ENCODE measurements at places on chromosomes 12 and 14.

GRCh38 chr14:32073537-32074189 lies 3.4 kb upstream of the ARHGAP5 start:
- peak; percentile 73 for DNase-seq

- no peak for DNase-seq
Observed at GRCh38 chr12:22802883-22803630, 178.1 kb downstream of the ETNK1 start.

DNA sequence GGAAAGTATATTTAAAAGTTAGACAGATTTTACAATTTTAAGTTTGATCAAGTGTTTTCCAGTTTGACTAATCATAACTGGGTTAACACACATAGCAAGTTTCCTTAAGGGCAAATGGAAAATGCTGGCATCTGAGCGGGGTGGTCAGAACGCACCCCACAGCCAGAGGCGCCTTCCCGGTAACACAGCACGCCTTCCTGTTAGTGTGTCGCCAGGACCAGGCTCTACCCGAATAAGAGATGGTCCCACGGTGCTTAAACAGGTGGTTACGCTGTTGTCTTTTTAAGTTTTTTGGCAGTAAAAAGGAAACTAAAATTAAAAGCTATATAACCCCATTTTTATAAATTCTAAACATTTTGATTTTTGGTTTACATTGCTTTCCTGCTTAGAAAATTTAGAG lies 28.0 kb downstream of the BDKRB1 start:
- DNase-seq, result no peak

- no peak for DNase-seq
Observed at GRCh38 chr12:7047306-7047705, 13.2 kb upstream of the C1S start.

DNA sequence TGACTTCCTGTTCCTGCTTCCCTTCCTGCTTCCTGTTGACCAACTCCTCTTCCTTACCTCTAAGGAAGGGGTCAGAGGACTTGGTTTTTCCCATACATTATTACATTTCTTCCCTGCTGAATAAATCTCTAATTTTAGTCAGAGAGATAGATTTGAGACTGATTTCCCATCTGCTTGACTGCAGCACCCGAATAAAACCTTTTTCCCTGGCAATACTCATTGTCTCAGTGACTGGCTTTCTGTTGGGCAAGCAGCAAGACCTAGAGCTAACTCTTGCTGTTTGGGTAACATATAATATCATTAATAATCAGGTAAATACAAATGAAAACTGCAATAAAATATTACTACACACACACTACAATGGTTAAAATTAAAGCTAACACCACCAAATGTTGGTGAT lies 132.2 kb downstream of the FSCB start:
- no peak for DNase-seq

GRCh38 chr14:56172571-56172971 lies 54.4 kb downstream of the PELI2 start:
- peak; percentile 2 for DNase-seq

- DNase-seq, result no peak
Observed at GRCh38 chr12:53340398-53340797, 4.2 kb upstream of the SP7 start.

DNA sequence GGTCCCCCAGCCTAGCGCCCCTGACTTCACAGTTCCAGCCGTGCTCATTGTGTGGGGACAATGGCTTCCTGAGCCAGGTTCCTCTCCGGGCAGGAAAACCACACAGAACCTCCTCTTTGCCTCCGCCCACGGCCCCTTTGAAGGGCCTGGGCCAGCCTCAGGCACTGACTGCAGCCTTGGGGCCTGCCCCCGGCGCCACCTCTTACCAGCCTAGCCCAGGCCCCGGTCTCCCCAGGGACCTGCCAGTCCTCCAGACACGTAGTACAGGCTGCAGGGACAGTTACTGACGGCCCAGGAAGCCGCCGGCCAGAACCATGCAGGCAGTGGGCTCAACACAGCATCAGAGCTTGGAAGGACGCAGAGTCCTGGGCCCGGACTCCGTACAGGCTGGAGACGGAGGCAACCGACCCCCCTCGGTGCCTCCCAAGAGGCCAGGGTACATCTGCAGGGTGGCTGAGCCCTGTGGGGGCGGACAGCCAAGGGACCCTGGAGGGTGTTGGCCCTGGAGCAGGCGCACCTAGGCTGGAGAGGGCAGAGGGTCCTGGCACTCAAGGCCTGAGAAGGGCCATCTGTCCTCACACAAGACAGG lies 20.9 kb upstream of the NUDT14 start:
- peak; percentile 93 for DNase-seq

DNA sequence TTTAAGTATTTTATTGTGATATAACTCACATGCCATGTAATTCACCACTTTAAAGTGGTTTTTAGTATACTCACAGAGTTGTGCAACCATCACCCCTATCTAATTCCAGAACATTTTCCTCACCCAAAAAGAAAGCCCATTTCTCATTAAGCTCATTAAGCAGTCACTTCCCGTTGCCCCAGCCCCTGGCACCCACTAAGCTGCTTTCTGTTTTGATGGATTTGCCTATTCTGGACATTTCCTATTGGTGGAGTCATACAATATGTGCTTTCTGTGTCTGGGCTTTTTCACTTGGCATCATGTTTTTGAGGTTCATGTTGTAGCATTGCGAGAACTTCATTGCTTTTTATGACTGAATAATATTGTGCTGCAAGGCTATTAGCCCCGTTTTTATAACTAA lies 66.0 kb downstream of the ARL6IP4 start:
- no peak for DNase-seq

DNA sequence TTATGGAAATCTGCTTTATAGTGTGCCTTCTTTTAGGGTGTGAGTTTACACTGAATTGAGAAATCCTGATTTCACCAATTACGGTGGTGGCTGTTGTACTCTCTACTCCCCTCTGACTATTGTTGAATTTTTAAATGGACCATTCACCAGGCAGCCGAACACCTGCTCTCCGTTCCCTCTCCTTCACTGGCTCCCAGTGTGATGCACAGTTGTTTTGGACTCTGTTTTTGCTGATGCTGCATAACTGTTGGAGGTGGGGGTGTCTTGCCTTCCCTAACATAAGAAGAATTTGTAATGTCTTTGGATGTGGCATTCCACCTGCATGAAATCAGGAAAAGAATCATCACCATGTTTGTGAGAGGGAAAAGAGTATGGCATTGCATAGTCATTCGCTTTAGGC lies 341.2 kb downstream of the SNAPC1 start:
- DNase-seq, result no peak

GRCh38 chr12:46459111-46459510 lies 86.5 kb upstream of the SLC38A2 start:
- DNase-seq, result no peak

GRCh38 chr12:68792952-68793351 lies 15.0 kb upstream of the MDM2 start:
- DNase-seq, result peak; percentile 86

GRCh38 chr12:120674097-120674636 lies 12.8 kb upstream of the MLEC start:
- no peak for DNase-seq

DNA sequence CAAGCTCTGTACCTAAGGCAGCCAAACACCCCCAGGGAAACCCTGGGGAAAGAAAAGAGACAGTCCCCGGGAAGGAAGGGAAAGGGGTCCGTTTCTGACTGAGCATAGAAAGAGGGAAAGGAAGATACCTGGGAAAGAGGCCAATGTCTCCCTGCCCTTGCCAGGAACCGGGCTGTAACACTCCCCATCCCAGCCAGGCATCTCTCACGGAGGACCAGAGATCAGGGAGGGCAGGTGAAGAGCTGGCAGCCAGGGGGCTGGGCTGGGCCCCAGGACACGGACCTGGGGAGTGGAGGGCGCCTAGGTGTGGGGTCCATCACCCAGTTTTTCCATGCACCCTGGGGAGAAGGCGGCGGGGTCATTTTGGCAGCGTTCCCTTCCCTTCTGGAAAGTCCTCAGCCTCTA lies 18.9 kb upstream of the PLEKHH1 start:
- DNase-seq, result no peak

- DNase-seq, result no peak
Observed at GRCh38 chr14:50051106-50051505, 65.3 kb downstream of the VCPKMT start.

DNA sequence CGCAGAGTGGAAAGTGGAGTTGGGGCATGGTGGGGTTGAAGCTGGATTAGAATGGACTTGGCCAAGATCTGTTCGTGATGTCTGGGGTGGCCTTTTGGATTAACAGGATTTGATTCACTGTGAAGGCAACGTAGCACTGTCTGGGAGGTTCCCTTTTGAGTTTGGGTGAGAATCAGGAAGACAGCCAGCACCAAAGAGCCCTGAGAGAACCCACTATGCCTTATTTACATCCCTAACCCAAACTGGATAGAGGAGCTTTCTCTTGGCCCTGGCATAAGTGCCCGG lies 269.6 kb downstream of the ZFP36L1 start:
- DNase-seq, result no peak

GRCh38 chr14:100694579-100695422 lies 31.9 kb upstream of the DLK1 start:
- DNase-seq, result no peak

DNA sequence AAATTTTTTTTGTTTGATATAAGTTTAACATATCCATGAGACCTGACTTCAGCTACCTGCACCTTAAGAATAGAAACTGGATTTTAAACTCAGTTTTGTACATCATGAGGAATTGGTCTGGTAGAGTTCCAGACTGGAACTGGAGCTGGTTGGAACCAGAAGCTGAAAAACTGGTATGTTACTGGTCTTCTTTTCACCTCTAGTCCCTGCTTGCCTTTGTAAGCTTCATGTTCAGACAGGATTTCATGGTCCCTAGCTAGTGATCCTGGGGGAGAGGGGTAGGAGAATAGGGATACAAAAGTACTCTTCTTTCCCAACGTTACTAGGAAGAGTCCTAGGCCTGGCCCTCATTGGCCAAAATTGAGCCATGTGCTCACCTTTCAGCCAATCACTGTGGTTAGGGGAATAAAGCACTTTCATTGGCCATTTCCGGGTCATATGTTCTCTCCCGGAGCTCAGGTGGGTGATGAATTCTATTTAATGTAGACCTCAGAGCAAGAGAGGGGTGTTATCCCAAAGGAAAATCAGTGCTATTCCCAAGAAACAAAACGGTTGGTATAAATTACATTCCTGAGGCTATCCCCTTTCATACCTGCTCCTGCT lies 36.9 kb upstream of the APPL2 start:
- DNase-seq, result no peak

DNA sequence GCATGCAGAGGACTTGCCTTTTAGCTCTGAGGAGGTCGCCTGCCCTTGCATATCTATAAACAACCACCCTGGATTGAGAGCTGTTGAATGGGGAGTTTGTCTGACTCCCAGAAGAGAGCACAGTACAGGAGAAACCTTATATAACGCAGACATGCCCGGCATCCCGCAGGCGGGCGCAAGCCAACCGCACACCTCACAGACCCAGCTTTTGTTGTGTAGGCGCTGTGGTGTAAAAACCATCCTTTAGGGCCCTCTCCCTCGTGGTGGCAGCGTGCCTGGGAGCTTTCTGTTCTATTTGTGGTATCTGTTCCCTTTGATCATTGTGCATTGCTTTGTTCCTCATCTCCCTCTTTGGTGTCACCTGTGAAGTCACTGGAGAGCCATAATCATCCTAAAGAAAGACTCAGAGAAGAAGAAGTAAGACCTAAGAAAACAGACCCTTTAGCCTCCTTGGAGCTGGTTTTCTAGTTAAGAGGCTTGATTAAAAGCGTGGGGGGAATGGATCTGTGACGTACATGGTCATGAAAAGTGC lies 77.7 kb downstream of the ETV6 start:
- no peak for DNase-seq

DNA sequence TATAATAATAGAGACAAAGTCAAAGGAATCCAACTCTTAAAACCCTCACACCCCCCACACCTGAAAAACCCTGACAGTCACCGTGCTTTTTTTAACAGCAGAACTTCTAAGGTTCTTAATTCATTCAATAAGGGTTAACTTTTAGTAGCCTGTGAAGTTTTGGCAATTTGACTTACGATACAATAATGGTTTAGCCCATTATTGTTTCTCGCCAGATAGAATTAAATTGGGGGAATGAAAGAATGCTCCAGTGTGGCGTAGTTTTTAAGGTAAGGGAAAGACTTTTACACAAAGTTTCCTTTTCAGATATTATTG lies 604 bp upstream of the MAGOHB start:
- no peak for DNase-seq

DNA sequence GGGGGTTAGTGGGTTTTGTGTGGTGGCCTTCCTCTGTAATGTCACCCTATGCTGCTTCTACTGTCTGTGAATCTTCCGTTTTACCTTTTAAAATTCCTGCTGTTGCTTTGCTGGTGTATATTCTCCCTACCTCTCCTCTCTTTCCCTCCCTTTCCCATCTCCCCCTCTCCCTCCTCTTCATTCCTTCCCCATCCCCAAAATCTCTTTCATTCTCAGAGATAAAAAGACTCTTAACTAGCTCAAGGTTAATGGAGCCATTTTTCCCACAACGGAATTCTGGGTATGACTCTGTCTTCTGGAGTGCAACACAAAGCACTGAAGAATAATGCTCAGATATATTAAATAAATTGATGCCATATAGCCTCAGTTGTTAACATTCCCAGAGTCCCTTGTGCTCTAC lies 148.1 kb downstream of the EGLN3 start:
- DNase-seq, result no peak

- DNase-seq, result peak; percentile 63
Observed at GRCh38 chr14:90518941-90519256, 122.1 kb downstream of the CALM1 start.

DNA sequence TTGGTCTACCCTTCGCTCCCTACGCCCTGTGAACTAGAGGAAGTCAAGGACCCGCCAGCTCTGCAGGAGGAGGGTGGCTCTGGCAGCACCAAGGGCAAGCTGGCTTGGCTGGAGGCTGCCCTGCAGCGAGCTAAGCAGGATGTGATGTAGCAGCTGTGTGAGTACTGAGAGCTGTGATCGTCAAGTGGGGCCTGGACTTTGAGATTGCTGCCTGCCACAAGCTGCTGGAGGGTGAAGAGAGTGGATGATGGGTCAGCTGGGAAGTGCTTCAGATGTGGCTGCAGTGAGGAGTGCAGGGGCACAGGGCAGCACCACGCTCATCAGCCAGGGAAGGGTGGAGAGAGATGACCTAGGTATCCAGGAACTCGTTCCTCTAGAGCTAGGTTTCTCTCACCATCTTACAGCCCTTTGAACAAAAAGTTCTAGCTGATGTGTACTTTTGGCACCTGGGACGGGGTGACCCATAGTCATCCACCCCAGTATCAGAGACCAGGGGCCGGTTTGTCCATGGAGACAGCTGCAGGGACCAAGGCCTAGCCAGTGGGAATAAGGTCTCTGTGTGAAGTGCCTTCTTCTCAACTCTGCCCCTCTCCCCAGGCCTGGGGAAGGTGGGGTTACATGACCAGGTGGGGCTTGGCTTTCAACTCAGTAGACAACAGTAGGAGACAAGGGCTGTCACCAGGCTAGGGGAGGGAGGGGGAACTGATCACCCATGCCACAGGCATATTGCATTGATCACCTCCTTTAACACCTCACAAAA lies 3.2 kb downstream of the KRT86 start:
- no peak for DNase-seq

- no peak for DNase-seq
Observed at GRCh38 chr12:3920351-3921150, 47.4 kb upstream of the PARP11 start.

Measured in NB4 (cell line).